ENCODE measurements at places on chromosomes 6 and 20.

DNA sequence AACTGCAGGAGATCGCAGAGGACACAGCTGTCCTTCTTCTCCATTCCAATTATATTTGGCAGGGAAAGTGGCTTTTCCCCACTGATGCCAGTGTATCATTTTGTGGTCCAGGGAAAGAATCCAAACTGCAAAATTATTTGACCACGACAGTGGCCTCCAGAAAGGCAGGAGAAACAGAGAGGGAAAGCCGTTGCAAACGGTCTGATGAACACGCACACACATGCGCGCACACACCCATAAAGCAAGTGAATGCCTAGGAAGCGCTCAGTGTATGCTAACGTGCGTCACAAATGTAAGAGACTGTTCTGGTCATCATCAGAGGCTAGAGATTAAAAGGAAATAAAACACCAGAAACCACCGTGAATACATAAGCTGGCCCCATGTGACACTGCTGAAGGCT is 54.0 kb downstream of the NPEPL1 start:
- no peak for DNase-seq

GRCh38 chr6:13579911-13580310 is 5.5 kb downstream of the SIRT5 start:
- no peak for DNase-seq

DNA sequence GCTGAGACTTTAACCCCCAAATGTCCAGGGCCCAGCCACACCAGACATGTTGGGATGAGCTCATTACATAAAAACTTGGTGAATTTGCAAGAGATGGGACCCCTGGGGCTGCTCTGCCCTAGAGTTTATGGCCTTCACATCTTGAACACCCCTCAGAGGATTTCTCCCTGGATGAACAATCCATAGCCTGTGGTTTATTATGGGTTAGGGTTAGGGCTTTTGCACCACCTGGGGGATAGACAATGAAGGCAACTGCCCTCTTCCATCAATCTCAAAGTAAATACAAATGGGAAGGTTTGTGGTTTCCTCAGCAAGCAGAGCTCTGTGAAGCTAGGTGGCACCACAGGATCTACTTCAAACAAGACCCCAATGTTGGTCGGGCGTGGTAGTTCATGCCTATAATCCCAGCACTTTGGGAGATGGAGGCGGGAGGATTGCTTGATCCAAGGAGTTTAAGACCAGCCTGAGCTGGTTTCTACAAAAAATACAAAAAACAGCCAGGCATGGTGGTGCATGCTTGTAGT is 17.4 kb downstream of the SPINT3 start:
- DNase-seq, result peak; percentile 1

- DNase-seq, result no peak
These were observed 2.5 kb upstream of the MMP24 start for GRCh38 chr20:35223941-35224340.

GRCh38 chr6:130513770-130514169 is 148.0 kb downstream of the TMEM200A start:
- no peak for DNase-seq

- no peak for DNase-seq
These were observed 11.7 kb upstream of the SULF2 start for GRCh38 chr20:47796971-47797370.

DNA sequence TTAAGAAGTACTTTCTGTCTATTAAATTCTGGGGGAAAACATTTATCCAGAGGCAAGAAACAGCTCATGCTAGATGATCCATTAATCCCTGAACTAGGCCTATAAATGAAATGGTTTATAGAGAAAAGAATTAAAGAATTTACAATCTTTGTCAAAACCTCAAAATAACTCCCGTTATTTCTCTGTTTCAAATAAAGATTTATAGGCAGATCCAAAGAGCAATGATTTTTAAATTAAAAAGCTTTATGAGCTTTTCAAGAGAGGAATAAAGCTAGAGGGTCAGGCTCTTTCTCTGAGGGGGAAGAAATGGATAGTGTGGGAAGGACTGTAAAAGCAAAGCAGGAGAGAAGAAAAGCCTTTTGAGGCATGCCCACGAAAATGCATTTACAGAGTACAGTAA is 82.5 kb upstream of the OGFRL1 start:
- DNase-seq, result no peak

DNA sequence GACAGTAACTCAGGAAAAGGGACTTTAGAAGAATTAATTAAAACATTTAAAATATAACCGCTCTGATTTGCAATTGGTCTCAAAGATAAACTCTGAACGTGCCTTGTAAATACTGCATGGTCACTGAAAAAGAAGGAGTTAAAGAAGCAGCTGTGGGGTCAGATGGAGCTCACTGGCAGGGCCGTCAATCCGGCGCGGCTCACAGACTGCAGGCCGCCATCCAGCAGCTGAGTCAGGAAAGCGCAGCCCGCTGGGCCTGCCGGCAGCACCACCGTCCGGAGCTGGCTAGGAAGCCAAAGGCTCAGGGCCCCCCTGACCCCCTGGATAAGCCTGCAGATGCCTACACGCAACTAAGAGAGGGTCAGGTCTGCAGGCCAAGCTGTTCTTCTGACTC is 54.2 kb upstream of the FRMD1 start:
- no peak for DNase-seq

DNA sequence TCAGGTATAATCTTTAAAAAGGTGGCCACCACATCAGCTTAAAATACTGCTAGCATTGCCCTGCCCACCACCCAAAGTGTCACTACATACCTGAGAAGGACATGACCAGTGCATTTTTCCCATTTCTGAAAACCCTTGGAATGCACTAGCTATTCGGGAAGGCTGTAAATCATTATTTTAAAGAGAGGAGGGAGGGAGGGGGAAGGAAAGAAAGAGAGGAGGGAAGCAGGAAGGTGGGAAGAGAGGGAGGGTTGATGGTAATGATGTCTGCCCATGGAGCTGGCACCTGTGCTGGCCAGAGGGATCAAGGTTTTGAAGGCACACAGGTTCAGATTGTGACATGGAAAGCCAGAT is 32.4 kb downstream of the VAPB start:
- DNase-seq, result no peak
